ENCODE measurements at places on chromosomes 3 and 15. TPM values are rescaled to one million over a fixed set of nuclear protein-coding genes. Genes with fewer than 3 reads are reported as not detected.

Gene MOBP
- not detected for total RNA-seq

- DNase-seq = no peak
Measured at GRCh38 chr3:183828538-183828870, 3.1 kb upstream of the MAP6D1 start.

DNA sequence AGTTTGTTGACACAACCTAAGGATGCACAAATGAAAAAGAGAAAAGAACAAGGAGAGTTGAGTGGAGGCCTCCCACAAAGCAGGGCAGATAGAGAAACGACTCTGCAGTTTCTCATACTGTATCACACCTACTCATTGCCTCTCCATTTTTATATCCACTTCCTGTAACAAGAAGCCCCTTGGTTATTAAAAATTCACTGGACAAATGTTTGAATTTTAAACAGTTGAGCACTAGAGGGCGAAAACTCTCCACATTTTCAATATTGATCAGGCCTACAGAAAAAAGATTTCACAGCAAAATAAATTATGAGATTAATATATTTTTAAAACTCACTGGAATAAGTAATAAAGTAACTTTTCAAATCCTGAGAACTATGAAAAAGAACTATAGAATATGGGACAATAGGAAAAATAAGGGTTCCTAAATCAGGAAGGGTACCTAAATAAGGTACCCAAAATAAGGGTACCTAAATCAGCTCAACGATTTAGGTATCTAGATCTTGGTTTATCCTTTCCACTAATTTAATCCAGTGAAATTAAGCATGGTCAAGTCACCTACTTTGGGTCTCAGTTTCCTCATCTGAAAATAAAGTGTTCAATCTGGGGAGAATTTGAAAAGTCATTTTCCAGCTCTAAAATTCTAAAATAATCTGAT, 47.0 kb upstream of the PPIB start:
- no peak for DNase-seq

GRCh38 chr3:171013822-171014748, 12.4 kb downstream of the SLC2A2 start:
- DNase-seq = no peak

Gene DZIP1L
- 10.2 TPM for total RNA-seq

DNA sequence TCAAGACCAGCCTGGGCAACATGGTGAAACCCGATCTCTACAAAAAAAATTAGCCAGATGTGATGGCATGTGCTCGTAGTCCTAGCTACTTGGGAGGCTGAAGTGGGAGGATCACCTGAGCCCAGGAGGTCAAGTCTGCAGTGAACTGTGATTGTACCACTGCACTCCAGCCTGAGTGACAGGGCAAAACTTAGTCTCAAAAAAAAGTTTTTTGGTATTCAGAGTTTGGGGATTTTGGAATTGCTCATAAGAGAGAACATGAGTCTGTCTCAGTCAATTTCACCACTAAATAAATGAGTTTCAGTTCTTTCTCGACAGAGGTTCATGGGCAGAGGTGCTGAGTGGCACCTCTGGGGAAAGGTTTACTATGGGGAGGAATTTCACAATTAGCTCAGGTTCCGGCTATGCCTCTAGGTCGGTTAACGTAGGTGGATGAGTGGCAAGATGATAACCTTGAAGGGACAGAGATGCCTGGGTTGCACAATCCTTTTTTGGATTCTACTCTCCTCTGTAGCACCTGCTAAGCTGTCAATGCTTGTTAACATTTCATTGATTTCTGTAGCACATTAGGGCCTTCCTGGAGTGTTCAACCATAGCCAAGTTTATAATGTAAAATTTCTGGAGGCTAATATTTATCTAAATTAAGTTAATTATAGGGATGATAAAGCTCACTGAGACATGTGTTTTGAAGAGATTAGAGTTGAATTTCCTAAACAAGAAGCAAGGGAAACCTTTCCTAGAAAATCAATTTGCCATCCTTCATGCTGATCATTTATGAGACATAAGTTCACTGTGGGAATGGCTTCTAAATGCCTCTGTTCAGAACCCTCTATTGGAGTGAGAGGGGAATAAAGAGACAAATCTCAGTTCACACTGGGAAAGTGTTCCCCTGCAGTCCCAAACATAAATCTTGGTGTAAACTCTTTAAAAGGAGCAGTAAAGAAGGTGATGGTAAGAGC, 37.4 kb upstream of the DCP1A start:
- no peak for DNase-seq

Gene ZPLD1
- total RNA-seq = not detected

Data from spleen (tissue), 13 donors.